ENCODE measurements at places on chromosomes 3 and 15. TPM values are rescaled to one million over a fixed set of nuclear protein-coding genes. Genes with fewer than 3 reads are reported as not detected.

The GABRR3 gene
- 0.03 TPM for total RNA-seq

The LOXL1 gene
- 31.3 TPM for total RNA-seq

The IL5RA gene
- not detected for total RNA-seq

The HIGD2B gene
- not detected for total RNA-seq

The TIPARP gene
- total RNA-seq, result 29.0 TPM

The EFCAB12 gene
- total RNA-seq, result not detected

The SERPINI1 gene
- 0.23 TPM for total RNA-seq

The TMEM158 gene
- 0.26 TPM for total RNA-seq

DNA sequence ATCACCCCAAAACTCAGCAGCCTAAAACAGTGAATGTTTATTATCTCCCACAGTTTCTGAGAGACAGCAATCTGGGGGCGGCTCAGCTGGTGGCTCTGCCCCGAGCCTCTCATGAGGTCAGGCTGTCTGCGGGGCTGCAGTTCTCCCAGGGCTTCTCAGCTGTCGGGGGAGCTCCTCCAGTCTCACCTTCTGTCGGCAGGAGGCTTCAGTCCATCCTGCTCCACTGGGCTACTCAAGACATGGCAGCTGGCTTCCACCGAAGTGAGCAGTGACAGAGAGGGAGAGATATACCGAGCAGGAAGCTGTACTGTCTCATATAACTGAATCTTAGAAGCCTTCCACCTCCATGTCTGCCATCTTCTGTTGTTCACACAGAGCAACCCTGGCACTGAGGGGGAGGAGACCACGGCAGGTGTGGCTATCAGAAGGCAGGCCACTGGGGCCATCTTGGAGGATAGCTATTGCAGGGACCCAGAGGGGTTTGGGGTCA, 72.8 kb upstream of the ITGA11 start:
- peak; percentile 23 for DNase-seq

DNA sequence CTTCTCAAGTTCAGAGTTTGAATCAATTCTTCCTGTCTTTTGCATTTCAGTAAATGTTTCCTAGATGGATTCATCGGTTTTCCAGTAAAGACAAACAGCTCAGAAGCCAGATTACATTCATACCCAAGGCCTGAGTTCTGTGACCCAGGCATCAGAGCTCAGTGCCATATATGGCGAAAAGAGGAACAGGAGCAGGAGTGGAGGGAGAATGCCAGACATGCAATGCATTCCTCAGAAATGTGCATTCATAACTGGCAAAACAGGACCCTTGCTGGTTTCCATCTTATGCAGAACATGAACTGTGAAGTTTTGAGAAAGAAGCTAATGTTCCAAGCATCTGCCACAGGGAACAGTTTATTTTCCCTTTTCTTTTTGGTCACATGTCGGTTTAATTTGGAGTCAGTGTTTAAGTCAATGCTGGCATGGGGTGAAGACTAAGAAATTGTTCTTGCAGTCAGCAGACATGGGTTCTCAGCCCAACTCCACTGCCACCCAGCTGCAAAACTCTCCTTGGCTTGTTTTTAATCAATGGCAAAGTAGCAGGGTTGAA, 116.5 kb downstream of the LPP start:
- no peak for DNase-seq

- no peak for DNase-seq
These were observed 85.5 kb upstream of the CDV3 start for GRCh38 chr3:133487920-133488540.

- DNase-seq, result no peak
These were observed 32.2 kb upstream of the SSR3 start for GRCh38 chr3:156586905-156587759.

- DNase-seq, result no peak
These were observed 29.3 kb downstream of the LRRC2 start for GRCh38 chr3:46536758-46537157.

GRCh38 chr3:98945101-98945524, 43.6 kb upstream of the DCBLD2 start:
- DNase-seq, result no peak

DNA sequence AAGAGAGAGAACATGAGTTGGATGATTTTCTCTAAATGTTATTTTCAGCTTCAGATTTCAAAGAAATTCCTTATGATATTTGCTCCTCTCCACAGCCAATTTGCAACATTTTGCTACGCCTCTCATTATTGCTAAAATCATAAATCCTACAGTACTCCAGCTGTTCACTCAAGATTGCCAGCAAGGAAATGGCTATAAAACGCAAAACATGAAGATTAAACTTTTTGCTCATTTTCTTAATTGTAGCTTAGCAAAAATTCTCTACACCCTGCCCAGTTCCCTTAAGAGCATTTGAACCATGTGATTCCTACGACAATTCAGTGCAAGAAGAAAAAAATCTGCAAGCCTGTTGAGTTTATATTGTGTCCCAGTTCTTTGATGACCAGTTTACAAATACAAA, 6.8 kb downstream of the CHRNA3 start:
- DNase-seq, result no peak

DNA sequence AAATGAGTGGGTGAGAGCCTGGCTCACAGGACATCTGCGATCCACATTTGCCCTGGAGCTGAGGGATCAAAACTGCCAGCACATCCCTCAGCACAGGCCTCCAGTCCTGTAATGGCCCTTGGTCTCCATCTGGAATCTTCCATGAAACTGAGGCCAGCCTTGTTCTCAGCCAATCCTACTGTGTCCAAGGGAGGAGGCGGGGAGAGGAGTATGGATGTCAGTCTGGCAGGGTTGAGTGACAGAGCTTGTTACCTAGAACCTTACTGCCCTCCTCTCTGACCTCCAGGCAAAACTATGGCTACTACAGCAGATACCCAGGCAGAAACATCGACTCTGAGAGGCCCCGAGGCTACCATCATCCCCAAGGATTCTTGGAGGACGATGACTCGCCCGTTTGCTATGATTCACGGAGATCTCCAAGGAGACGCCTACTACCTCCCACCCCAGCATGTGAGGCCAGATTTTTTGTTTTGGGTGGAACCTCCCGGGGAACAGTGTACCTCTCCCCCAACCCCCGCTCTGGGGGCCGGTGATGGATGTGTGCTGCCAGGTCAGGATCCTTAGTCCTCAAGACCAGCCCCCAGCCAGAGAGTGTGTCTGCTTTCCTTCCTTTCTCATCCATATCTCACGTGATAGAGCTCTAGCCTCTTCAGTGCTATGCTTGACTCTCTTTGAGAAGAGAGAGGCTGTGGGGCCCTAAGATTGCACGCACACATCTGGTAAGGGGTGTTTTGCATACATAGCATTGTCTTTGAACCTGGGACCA, 41.3 kb downstream of the CHDH start:
- DNase-seq, result no peak

DNA sequence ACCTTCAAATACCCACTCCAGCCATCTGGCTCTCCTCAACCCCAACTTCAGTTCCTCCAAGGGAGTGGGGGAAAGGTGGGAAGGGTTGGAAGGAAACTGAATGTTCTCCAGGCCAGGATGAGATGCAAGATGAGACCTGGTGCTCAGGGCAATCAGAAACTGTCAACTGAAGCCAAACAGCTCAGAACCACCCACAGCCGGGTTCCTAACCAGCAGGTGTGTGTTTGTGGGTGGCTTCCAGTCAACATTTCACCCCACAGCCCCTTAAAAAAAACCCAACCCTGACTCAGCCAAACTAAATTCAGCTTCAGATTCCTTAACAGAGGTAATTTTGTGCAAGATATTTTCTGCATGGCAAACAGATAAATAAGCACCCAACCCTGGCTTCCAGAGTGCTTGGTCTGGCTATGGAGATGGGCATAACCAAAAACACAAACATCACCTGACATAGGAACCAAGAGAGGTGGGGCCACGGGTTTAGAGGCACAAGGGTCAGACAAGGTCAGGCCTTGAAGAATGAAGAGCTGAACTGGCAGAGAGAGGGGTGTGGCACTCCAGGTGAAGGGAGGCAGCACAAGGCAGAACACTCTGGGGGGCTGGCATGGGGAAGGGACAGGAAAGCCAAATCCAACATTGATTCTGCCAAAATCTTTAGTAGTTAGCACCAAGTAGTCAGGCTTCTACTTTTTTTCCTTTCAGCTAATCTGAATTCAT, 34.7 kb downstream of the ZNF445 start:
- no peak for DNase-seq

DNA sequence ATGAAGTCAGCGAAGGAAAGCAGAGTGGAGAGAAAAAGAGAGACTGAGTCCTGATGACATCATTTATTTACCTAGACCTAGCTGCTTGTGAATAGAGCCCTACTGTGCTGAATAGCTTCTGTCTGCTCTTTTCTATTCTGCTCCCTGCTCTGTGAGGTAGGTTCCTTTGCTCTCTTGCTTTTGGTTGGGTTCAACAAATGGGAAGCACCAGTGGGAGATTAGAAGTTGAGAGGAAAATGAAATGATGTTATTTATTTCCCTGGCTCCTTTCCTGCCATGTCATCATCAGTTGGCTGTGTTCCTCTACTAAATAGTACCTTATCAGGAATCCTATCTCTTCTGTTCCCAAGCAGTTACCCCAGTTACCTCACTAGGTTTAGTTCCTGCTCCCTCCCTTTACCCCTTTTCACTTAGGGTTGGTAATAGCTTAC, 23.5 kb downstream of the DTWD1 start:
- no peak for DNase-seq

GRCh38 chr15:43516801-43517353, 531 bp upstream of the MAP1A start:
- peak; percentile 64 for DNase-seq

- no peak for DNase-seq
These were observed 19.0 kb downstream of the ARL14 start for GRCh38 chr3:160695915-160696327.

- no peak for DNase-seq
These were observed 383.0 kb upstream of the RARB start for GRCh38 chr3:25044762-25045710.
